ENCODE measurements at places on chromosomes 6 and 20. TPM values are rescaled to one million over a fixed set of nuclear protein-coding genes. Genes with fewer than 3 reads are reported as not detected.

GRCh38 chr20:1418350-1418749, 25.5 kb upstream of the FKBP1A start:
- H3K36me3 ChIP-seq: no peaks in the 10 kb centered on the region
- H3K4me3 ChIP-seq: no peak overlapping the region

DNA sequence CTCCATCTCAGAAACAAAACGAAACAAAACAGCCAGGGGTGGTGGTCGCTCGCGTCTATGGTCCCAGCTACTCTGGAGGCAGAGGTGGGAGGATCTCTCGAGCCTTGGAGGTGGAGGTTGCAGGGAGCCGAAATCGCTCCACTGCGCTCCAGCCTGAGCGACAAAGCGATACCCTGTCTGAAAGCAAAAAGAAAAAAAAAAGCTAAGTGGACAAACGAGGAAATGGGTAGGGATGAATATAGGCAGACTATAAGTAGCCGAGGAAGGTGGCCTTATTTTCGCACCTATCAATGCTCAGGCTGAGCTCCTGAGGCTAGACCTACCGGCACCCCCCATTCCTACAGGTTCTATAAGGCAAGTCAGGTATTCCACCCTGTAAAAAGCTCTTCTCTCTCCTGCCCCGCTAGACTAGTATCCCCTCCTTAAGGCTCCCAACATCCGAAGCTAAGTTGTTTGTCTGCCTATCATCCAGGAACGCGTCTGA, 650 bp upstream of the CASP8AP2 start:
- H3K4me3 ChIP-seq: peak overlapping the region; percentile 79
- H3K4me1 ChIP-seq: no peaks in the 10 kb centered on the region
- H3K27ac ChIP-seq: peak overlapping the region; percentile 63
- DNase-seq: no peak
- H3K36me3 ChIP-seq: peaks cover 25% of the 10 kb centered on the region
- H3K27me3 ChIP-seq: no peaks in the 10 kb centered on the region

GRCh38 chr6:37680668-37681067, 17.0 kb downstream of the MDGA1 start:
- H3K4me3 ChIP-seq: no peak overlapping the region
- DNase-seq: peak; percentile 56
- no peaks in the 10 kb centered on the region for H3K36me3 ChIP-seq
- H3K27me3 ChIP-seq: no peaks in the 10 kb centered on the region
- H3K4me1 ChIP-seq: peaks cover 15% of the 10 kb centered on the region
- H3K27ac ChIP-seq: peak overlapping the region; percentile 41

GRCh38 chr6:5610640-5611039, 349.3 kb downstream of the FARS2 start:
- H3K27me3 ChIP-seq: no peaks in the 10 kb centered on the region
- H3K27ac ChIP-seq: no peak overlapping the region
- DNase-seq: no peak
- no peaks in the 10 kb centered on the region for H3K36me3 ChIP-seq
- H3K4me1 ChIP-seq: no peaks in the 10 kb centered on the region

- peaks cover 7% of the 10 kb centered on the region for H3K4me1 ChIP-seq
- H3K36me3 ChIP-seq: no peaks in the 10 kb centered on the region
- no peak overlapping the region for H3K4me3 ChIP-seq
- H3K27me3 ChIP-seq: no peaks in the 10 kb centered on the region
- DNase-seq: no peak
Observed at GRCh38 chr6:79647741-79648140, 16.6 kb downstream of the SH3BGRL2 start.

DNA sequence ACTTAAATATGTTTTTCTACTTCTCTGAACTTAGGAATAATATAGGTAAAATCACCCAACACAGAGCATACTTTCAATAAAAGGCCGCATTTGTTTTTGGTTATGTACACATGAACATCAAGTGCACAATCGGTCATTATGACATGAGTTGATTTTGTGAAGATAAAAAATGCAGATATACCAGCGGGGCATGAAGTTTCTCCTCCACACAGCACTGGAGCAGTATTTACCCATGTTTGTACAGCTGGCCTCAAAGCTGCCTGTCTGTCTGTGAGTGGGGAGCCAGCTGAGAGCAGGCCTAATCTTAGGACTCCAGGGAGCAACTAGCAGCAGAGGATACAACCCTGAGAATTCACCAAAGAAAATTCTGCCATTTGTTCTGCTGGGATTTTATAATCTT, 206.5 kb downstream of the TPBG start:
- no peaks in the 10 kb centered on the region for H3K4me1 ChIP-seq
- no peak overlapping the region for H3K4me3 ChIP-seq
- H3K27me3 ChIP-seq: no peaks in the 10 kb centered on the region
- DNase-seq: peak; percentile 17
- H3K36me3 ChIP-seq: no peaks in the 10 kb centered on the region
- H3K27ac ChIP-seq: no peak overlapping the region

DNA sequence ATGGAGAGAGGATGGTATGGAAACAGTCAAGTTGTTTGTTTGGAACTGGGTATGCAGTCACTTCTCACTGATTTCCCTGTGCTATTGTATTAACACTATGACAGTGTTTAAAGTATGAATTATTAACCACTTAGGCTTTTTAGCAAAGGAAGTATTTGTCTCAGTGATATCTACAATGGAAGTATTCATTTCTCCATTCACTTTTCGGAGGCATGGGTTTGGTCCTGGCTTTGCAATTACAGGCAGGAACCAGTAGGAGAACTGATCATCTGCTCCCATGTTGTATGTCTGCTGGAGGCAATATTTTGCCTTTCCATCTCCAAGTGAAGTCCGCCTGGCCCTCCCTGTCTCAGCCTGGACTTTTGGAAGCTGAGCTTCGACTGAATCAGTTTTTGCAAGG, 30.6 kb upstream of the EXOC2 start:
- peaks cover 36% of the 10 kb centered on the region for H3K27me3 ChIP-seq
- H3K27ac ChIP-seq: no peak overlapping the region
- H3K36me3 ChIP-seq: no peaks in the 10 kb centered on the region
- DNase-seq: no peak
- H3K4me3 ChIP-seq: no peak overlapping the region
- H3K4me1 ChIP-seq: no peaks in the 10 kb centered on the region

- no peaks in the 10 kb centered on the region for H3K36me3 ChIP-seq
- H3K4me3 ChIP-seq: no peak overlapping the region
- DNase-seq: no peak
- H3K27ac ChIP-seq: no peak overlapping the region
- H3K27me3 ChIP-seq: no peaks in the 10 kb centered on the region
Observed at GRCh38 chr6:166597711-166598440, 11.4 kb upstream of the RAMACL start.

DNA sequence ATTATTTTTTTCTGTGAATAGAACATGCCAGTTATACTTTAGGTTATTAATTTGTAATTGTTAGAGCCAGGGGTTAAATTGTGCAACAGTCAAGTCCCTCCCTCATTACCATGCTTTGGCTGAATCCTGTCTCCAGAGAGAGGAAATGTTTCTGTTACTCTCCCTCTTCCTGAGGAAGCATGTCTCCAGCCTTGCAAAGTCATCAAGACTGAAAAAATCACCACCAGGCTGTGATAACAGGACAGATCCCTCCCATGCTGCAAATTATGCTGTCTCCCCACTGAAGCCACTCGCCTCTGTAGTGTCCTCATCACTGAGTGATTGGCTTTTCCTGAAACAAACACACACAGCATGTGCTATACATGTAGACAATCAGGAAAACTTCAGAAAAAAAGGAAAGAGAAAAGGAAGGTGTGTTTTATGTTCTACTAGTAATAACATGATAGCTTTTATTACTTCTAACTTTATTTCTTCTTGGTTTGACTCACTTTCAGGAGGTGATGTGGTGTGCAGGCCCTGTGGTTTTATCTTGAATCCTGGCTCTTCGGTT, 290.0 kb upstream of the JAG1 start:
- no peaks in the 10 kb centered on the region for H3K36me3 ChIP-seq
- no peak overlapping the region for H3K27ac ChIP-seq
- H3K27me3 ChIP-seq: no peaks in the 10 kb centered on the region
- H3K4me1 ChIP-seq: no peaks in the 10 kb centered on the region

GRCh38 chr6:163667372-163668060, 253.0 kb downstream of the QKI start:
- H3K27ac ChIP-seq: peak overlapping the region; percentile 81
- no peaks in the 10 kb centered on the region for H3K27me3 ChIP-seq
- peaks cover 44% of the 10 kb centered on the region for H3K4me1 ChIP-seq
- H3K36me3 ChIP-seq: no peaks in the 10 kb centered on the region

DNA sequence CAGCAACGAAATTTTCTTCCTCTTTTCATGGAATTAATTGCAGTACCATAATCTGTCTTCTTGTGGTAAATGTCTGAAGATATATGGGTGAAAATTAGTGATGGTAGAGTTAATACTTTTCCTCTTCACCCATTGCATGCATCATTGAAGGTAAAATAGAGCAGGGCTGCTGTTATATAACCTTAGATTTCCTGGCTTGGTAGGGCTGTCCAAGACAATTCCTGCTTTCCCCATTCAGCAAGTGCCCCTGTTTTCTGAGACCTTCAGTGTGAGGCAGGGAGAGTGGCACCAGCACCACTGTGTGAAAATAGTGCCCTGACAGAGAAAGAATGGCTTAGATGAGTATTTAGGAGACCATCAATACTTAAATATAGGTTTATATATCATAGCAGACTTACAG, 202.0 kb downstream of the ZFAND3 start:
- H3K27me3 ChIP-seq: no peaks in the 10 kb centered on the region
- H3K4me3 ChIP-seq: no peak overlapping the region
- DNase-seq: no peak

DNA sequence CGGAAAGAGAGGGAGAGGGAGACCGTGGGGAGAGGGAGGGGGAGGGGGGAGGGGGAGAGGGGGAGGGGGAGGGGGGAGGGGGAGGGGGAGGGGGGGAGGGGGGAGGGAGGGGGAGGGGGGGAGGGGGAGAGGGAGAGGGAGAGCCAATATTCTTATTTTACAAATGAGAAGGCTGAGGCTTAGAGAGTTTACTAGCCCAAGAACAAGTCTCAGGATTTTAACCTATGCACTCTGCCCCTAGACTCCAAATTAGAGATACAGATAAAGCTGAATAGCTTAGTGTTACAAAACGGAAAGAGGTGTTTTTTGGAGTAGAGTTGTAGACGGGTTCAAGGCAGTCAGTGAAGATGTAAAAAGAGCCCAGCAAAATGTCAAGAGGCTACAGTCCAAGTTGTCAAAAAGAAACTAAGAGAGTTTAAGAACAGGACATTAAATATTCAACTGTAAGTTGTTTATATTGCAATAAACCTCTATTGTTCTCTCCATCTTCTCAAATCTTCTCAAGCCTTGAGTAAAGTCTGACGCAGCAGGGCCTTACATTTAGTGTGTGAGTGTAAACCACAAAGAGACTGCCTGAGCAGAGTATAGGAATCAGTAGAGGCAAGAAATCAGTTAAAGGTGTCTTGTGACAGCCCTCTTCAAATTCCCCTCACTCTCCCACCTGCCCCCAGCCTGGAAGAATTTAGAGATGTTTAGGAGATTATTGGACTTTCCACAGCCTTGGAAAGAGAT, 34.9 kb upstream of the AKIRIN2 start:
- H3K4me1 ChIP-seq: peaks cover 5% of the 10 kb centered on the region
- no peak overlapping the region for H3K27ac ChIP-seq
- DNase-seq: no peak
- no peaks in the 10 kb centered on the region for H3K36me3 ChIP-seq
- H3K4me3 ChIP-seq: no peak overlapping the region
- H3K27me3 ChIP-seq: no peaks in the 10 kb centered on the region

GRCh38 chr6:109991201-109992101, 13.3 kb downstream of the GPR6 start:
- H3K4me3 ChIP-seq: no peak overlapping the region
- no peak for DNase-seq
- H3K4me1 ChIP-seq: no peaks in the 10 kb centered on the region
- no peak overlapping the region for H3K27ac ChIP-seq

DNA sequence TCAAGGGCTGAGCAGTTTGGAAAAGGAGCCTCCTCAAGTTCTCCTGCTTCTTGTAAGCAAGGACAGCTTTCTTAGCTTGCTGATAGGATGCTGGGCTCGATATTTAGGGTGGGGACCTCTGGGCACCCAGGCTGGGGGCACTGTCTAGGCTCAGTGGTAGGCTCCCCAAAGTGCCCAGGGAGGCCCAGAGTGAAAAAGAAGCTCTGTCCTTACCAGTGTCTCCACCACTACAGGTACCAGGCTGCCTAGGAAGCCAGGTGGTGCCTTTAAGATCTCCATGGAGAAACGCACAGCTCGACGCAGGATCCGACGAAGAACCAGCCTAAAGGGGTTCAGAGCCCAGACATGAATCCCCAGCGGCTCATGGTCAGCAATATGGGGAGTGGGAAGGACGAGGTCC, 6.4 kb downstream of the AARS2 start:
- H3K27me3 ChIP-seq: no peaks in the 10 kb centered on the region
- H3K27ac ChIP-seq: no peak overlapping the region
- H3K4me1 ChIP-seq: no peaks in the 10 kb centered on the region
- H3K4me3 ChIP-seq: no peak overlapping the region
- DNase-seq: no peak
- peaks cover 64% of the 10 kb centered on the region for H3K36me3 ChIP-seq

GRCh38 chr6:138037009-138037504, 70.2 kb downstream of the PERP start:
- H3K4me1 ChIP-seq: no peaks in the 10 kb centered on the region
- no peak overlapping the region for H3K4me3 ChIP-seq
- H3K27ac ChIP-seq: no peak overlapping the region

GRCh38 chr20:50146732-50147662, 6.5 kb downstream of the PEDS1 start:
- peak overlapping the region; percentile 72 for H3K27ac ChIP-seq
- H3K36me3 ChIP-seq: peaks cover 16% of the 10 kb centered on the region
- peaks cover 13% of the 10 kb centered on the region for H3K4me1 ChIP-seq
- no peaks in the 10 kb centered on the region for H3K27me3 ChIP-seq
- DNase-seq: peak; percentile 29

- no peak overlapping the region for H3K27ac ChIP-seq
- H3K36me3 ChIP-seq: no peaks in the 10 kb centered on the region
- no peak overlapping the region for H3K4me3 ChIP-seq
- H3K27me3 ChIP-seq: no peaks in the 10 kb centered on the region
- DNase-seq: no peak
Observed at GRCh38 chr20:57126481-57127092, 139.9 kb downstream of the BMP7 start.

GRCh38 chr20:1423625-1424106, 30.8 kb upstream of the FKBP1A start:
- peak; percentile 93 for DNase-seq
- H3K27ac ChIP-seq: no peak overlapping the region
- peaks cover 26% of the 10 kb centered on the region for H3K4me1 ChIP-seq
- no peaks in the 10 kb centered on the region for H3K36me3 ChIP-seq
- H3K4me3 ChIP-seq: no peak overlapping the region
- no peaks in the 10 kb centered on the region for H3K27me3 ChIP-seq

The ZNF451 gene
- total RNA-seq: 72.2 TPM

The GJA1 gene
- total RNA-seq: 120 TPM

The BANF2 gene
- total RNA-seq: not detected

The MTFR2 gene
- 10.1 TPM for total RNA-seq

The SLC17A9 gene
- total RNA-seq: 0.17 TPM

The CAGE1 gene
- total RNA-seq: 0.19 TPM

The EDN3 gene
- not detected for total RNA-seq

The SEMG1 gene
- total RNA-seq: 2.1 TPM

Data from A673 (cell line).